CD8-positive, alpha-beta T cell (primary cell): ENCODE measurements at places on chromosomes 3 and 15.

GRCh38 chr15:31268108-31268501 lies 58.5 kb upstream of the KLF13 start:
- DNase-seq: no peak

DNA sequence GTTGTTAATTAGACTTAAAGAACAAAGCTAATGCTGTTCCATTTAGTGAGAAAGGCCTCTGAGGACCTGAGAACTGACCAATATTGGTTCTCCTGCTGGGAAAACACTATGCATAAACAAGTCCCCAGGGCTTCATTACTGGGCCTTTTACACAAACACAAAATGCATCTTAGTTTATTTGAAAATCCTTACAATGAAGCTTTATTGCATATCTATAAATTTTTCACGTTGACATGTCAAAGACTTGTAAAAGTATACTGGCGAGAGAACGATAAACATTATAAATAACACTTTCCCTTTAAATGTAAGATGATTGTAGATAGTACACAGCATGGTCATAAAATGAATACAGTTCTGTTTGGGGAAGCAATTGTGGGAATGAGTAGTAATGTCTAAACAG lies 151.7 kb downstream of the ROBO2 start:
- no peak for DNase-seq

GRCh38 chr3:187763850-187764648 lies 18.8 kb upstream of the BCL6 start:
- no peak for DNase-seq

DNA sequence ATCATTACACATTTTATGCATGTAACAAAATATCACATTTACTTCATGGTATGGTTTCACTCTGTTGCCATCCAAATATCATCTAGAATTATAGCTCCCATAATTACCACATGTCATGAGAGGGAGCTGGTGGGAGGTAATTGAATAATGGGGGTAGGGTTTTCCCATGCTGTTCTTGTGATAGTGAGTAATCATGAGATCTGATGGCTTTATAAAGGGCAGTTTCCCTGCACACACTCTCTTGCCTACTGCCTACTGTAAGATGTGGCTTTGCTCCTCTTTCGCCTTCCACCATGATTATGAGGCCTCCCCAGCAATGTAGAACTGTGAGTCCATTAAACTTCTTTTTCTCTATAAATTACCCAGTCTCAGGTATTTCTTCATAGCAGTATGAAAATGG lies 123.4 kb downstream of the SATB1 start:
- DNase-seq: no peak

GRCh38 chr3:42732196-42732828 lies 29.7 kb upstream of the HHATL start:
- no peak for DNase-seq

- no peak for DNase-seq
Measured at GRCh38 chr3:148360051-148360450, 337.7 kb upstream of the AGTR1 start.

GRCh38 chr15:22786868-22787698 lies 639 bp downstream of the NIPA1 start:
- no peak for DNase-seq

DNA sequence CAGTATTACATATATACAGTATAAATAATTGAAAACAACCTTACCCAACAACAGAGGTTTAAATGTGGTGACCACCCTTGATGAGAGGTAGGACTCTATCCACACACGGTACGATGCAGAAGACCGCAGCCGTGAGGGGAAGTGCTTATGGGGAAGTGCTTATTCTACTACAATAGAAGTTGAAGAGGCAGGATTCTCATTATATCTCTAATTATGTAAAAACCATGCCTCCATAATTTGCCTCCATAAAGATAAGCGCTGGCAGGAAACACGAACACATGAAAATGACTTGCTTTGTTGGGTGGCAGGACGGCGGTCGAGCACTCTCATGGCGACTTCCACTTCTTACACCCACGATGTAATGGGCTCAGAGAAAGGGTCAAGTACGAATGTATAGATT lies 7.2 kb upstream of the MUC13 start:
- no peak for DNase-seq

DNA sequence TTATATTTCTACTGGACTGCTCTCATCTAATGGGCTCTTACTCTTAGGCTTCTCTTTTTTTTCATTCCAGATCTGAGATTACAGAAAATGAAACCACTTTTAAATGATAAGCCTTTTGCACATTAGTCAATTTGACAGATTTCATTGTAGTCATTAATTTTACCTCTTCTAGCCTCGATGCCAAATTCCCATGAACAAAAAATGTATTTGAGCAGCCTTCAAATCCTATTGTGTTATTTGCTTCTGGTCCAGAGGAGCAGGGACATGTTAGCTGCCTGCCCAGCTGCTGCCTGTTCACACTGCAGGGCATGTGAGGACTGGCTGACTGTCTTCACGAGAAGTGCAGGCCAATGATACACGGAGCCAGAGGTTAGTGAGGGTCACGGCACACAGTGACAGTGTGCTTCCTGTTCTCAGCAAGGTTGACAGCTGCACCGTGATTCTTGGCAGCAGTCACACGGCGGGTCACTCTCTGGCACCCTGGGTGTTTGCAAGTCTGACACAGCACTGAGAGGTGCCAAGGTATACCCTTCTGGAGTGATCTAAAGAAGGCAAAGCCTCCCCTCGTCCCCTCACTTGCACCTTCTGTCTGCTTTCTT lies 40.8 kb downstream of the KAT2B start:
- peak; percentile 32 for DNase-seq

DNA sequence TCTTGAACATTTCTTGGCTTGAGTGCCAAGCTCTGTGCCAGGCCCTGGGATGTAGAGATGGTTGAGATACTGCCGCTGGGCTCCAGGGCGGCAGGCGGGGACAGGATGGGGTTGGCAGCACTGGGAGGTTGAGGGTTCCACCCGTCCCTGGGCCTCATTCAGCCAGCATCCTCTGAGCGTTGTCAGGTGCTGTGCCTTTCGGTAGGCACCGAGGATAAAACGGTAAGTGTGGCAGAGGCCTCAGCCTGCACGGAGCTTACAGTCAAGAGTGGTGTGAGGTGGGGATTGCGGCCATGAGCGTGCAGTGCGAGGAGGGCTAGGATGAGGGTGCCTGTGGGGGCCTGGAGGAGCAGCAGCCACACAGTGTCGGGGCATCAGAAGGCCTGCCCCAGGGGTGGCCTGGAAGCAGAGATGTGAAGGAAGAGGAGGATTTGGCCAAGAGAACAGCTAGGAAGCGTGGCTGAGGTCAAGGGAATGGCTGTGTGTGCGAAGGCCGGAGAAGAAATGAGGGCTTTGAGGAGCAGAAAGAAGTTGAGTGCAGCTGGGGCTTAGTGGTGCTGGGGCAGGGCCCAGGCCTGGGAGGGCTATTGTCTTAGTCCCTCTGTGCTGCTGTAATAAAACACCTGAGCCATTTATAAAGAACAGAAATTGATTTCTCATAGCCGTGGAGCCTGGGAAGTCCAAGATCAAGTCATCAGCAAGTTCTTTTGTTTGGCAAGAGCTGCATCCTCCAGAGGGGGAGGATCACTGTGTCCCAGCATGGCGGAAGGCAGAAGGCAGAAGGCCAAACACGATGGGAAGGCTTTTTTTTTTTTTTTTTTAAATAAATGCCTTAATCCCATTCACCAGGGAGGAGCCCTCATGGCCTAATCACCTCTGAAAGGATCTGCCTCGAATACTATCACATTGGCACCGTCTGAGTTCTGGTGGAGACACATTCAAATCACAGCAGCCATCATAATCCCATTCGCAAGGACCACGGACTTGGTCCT lies 22.7 kb downstream of the CORO2B start:
- no peak for DNase-seq

- no peak for DNase-seq
Measured at GRCh38 chr3:192914848-192915247, 2.8 kb downstream of the MB21D2 start.

DNA sequence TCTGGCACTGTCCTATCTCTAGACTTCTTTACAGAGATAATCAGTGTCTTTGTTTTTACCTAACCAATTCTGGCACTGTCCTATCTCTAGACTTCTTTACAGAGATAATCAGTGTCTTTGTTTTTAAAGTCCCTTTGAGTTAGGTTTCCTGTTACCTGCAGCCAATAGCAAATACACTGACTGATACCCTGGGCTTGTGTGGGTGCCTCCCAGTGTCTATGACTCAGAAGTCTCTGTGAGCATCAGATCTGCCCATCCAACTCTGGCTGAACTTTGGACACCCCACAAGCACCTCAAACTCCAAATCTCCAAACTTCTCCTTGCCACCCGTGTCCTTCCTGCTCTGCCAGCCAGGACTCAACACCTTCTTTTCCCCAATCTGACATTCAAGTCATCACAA lies 30.4 kb downstream of the SLC41A3 start:
- no peak for DNase-seq

DNA sequence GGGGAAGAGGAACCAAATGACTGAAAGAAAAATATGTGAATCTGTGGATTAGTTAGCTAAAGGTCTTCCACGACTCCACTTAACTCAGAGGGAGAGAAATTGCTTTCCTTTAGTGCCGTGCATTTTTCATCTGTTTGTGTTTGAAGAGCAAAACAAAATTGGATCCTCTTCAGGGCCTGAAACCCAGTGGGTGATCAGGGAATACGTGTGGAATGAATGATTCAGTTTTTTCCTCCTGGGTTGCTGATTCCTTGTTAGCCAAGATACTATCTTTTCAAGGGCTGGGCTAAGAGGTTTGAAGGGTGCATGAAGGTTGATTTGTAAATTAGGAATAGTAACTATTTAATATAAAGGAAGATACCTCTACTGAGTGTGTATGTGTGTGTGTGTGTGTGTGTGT lies 61.0 kb downstream of the TPRG1 start:
- no peak for DNase-seq

DNA sequence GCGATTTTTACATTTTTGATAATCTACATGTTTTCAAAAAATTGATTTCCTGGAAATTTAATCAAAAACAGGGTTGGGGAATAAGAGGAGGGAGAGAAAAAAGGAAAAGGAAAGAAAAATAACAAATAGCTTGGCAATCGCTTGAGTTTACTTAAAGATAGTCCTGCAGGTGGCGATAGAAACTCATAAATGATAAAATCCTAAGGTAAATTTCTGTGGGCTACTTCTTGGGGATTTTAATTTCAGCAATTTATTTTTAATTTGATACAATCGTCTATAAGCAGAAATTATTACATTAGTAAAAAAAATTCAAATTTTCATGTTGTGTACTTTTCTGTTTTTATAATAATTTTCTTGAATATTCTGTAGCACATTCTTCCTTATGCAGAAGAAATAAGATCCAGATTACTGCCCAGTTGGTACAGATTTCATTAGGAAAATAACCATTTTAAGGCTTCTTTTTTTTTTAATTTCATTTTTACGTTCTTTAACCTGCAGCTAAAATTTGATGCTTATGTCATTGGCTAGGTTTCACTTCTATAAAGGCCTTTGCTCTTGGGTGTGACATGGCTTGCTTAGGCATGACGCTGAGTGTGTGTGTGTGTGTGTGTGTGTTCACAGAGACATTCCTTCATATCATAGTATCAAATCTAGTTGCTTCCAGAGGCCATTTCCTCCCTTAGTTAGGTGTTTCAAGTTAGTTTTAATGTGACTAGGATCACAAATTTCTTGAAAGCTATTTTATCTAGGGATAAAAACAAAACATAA lies 181.8 kb downstream of the MCTP2 start:
- no peak for DNase-seq

DNA sequence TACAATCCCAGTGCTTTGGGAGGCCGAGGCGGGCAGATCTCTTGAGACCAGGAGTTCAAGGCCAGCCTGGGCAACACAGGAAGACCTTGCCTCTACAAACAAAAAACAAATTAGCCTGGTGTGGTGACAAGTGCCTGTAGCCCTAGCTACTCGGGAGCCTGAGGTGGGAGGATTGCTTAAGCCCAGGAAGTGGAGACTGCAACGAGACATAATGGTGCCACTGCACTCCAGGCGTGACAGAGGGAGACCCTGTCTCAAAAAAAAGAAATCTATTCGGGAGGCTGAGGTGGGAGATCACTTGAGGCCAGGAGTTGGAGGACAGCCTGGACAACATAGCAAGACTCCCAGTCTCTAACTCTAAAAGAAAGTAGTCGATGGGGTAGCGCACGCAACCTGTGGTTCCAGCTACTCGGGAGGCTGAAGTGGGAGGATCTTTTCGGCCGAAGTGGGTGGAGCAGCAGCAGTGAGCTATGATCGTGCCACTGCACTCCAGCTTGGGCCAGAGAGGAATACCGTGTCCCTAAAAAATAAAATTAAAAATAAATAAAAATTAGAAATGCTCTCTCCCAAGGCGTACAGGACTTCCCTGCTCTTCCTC lies 775 bp downstream of the C3orf33 start:
- DNase-seq: peak; percentile 16

- DNase-seq: no peak
Measured at GRCh38 chr3:35296533-35296932, 342.8 kb upstream of the ARPP21 start.

DNA sequence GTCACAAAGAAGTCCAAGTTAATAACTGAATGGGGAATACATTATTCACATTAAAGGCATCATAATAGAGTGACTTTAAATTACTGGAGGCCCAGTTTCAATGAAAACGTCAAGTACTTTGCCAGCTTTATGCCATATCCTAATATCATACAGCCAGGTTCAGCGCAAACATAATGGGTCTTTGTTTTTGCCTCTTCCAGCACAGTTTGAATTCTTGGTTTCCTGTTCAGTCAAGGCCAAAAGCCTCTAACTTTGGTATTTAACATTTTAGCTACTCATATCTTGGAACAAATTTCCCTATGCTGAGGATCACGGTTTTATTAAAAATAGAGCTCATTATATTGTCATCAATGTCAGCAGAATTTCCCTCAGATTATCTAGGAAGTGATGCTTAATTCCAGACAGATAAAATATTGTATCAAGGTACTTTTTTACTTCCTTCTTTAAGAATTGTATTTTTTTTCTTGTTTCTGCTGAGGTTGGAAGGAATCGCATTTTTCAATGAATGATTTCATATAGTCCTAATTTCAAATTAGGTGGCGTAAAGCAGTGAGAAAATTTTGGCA lies 269.2 kb downstream of the THRB start:
- no peak for DNase-seq

- DNase-seq: peak; percentile 82
Measured at GRCh38 chr15:51737522-51738305, at the start of gene LYSMD2. Gene LYSMD2 (minus strand): TSS chr15:51737655. CDS start chr15:51737622, 33 bp downstream.

GRCh38 chr3:13474021-13474420 lies 6.1 kb upstream of the HDAC11 start:
- DNase-seq: no peak

- no peak for DNase-seq
Measured at GRCh38 chr3:108724101-108724500, 33.1 kb downstream of the RETNLB start.

DNA sequence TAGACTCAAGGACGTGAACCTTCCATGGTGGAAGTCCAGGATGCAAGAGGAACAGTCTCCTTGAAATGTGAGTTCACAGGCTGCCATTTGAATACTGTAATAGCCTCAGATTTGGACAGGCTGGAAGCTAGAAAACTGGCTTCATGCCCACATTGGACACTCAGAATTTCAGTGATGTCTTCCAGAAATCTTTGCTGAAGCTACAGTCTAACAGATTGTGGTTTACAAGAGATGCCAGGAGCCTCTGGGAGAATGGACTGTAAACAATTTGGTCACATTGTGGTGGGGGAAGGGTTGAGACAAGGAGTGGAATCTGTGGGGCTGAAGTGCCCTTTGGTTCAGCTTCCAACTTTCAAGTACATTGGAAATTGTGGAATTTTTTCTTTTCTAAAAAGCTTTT lies 252.0 kb upstream of the PROK2 start:
- no peak for DNase-seq

GRCh38 chr3:38603731-38604131 lies 45.8 kb downstream of the SCN5A start:
- no peak for DNase-seq
